Activated CD4-positive, alpha-beta T cell treated with anti-CD3 and anti-CD28 coated beads for 1 hour (primary cell): ENCODE measurements at places on chromosomes 12 and 14.
A peak's percentile ranks its signal among the peaks of the same experiment; 100 is the strongest.

DNA sequence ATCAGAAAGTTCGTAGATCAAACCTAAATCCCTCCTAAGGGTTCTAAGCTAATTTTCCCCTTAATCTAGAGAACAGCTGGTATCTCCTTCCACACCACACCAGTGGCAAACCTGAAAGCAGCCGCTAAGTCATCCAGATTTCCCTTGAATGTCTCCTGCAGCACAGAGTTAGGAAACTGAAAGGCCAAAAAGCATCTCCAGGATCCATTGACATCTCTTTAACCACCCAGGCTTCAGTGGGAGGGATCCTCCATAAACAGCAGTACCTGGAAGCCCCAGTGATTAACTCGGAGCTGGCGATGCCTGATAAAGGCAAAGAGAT is 47.6 kb downstream of the CRACR2A start:
- no peak for DNase-seq

GRCh38 chr12:129202109-129202814 is 349.0 kb downstream of the GLT1D1 start:
- no peak for DNase-seq

DNA sequence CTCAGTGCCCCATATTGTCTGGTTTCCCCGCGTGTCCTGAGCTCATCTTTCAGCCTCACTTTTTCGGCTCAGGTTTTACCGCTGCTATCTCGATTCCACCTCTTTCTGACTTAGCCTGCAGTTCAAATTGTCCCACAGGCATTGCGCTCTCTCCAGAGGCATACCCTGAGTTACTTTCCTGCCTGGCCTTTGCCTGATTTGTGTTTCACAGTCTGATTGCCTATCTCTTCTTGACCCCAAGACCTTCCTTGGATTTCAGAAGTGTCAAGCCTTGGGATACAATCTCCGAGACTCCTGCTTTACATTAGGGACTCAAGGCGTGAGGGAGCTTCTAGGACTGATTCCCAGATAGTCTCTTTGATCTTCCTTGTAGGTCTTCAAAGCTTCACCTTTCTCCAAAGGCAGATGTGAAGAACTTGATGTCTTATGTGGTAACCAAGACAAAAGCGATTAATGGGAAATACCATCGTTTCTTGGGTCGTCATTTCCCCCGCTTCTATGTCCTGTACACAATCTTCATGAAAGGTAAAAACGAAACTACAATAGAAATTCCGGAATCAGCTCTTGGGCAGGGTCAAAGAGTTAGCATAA is 629 bp downstream of the LETMD1 start:
- DNase-seq: no peak

GRCh38 chr14:105334383-105335230 is 20.1 kb downstream of the PACS2 start:
- DNase-seq: no peak

- no peak for DNase-seq
These were observed 44.6 kb upstream of the NPFF start for GRCh38 chr12:53551889-53552291.

GRCh38 chr12:52739963-52740362 is 36.6 kb upstream of the KRT77 start:
- DNase-seq: no peak

GRCh38 chr12:47758834-47759690 is at the start of gene RAPGEF3:
Gene RAPGEF3, minus strand, starts transcription at chr12:47758880. Its CDS starts 324 bp downstream, at chr12:47758556.
- peak; percentile 54 for DNase-seq

- DNase-seq: no peak
These were observed 8.0 kb downstream of the DUSP6 start for GRCh38 chr12:89344043-89344861.

DNA sequence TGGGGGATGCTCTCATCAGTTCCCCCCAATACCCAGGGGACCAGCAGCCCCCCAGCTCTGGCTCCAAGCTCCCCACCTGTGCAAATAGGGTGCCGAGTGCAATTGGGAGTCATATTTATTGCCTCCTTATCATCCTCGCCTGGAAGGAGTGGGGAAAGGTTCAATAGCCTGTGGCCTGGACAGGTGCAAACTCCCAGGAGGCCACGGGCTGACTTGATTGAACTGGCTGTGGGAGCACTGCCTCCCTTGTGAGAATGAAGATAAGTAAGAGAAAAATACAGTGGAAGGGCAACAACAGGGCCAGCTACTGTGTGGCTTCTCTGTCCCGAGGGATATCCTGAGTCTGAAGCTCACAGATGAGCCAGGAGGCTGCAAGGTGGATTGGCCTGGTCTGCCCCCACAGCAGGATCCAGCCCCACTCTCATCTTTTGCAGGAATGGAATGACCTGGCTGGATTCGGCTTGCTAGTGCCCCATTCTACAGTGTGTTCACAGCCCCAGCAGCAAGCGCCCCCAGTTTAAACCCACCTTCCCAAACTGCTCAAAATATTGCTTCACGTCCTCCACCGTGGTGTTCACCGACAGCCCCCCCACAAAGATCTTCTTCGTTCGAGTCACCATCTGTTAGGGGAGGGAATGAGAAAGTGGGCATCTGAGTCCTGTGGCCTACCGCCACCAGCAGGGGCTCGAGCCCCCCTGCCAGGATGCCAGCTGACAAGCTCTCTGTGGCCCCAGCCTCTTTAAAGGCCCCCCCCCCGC is 6.3 kb downstream of the MSI1 start:
- DNase-seq: no peak

DNA sequence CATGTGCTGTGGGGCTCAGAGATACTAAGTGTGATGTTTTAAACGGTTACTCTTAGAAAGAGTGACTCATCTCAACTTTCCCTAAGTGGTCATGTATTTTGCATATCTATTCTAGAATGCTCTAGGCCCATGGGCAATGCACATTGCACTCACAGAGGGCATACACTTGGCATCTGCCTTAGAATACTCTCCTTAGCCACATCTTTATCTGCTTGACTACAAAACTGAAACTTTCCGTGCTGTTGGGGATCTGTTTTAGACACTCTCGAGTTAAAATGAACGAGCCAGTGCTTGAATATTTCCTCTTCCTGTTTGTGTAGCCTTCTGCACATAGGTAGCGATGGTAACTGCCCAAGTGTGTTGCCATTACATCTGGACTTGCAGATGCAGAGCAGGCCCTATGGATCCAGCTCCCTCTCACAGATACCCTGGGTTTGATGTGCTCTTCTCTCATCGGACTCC is 180.5 kb downstream of the CAND1 start:
- DNase-seq: no peak

DNA sequence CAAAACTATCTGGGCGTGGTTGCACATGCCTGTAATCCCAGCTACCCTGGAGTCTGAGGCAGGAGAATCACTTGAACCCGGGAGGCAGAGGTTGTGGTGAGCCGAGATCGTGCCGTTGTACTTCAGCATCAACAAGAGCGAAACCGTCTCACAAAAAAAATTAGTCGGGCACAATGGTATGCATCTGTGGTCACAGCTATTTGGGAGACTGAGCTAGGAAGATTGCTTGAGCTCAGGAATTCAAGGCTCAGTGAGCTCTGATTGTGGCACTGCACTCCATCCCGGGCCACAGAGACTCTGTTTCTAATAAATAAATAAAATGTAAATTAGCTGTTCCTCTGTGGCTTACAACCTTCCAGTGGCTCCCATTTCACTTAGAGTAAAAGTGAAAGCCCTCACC is 28.0 kb downstream of the RCOR1 start:
- no peak for DNase-seq

GRCh38 chr14:34021096-34021495 is 70.2 kb upstream of the EGLN3 start:
- no peak for DNase-seq

DNA sequence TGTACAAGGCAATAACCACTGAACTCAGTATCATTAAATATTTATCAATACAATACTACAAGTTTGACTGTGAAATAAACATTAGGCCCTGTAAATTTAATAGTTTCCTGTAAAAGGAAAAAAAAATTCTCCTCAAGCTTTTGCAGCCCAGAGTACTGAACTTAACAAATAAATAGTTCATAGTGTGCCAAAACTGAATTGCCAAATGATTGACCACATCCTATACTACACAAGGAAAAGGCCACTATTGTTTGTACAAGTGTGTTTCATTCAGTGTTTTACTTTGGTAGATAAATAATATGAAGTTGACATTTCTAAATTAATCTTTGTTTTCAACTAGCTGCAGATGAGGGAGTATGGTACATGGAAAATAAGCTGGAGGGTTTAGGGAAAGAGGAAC is 379.6 kb downstream of the FLRT2 start:
- no peak for DNase-seq

DNA sequence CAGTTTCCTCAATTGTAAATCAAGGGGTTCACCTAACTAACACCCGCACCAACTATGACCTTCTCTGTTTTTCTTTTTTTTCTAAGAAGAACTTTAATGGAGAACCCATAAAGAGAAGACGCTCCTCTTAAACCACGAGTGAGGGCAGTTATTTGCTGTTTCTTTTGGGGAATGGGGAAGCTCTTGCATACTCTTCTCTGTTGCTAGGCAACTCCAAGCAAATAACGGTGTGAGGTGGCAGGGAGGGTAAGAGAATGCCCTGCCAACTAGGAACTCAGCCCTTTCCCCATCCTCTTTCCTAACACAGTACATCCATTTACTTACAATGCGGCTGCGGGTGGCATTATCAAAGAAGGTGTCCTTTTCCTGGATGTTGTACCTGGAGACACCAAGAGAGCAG is 114.9 kb downstream of the ANO2 start:
- DNase-seq: no peak

DNA sequence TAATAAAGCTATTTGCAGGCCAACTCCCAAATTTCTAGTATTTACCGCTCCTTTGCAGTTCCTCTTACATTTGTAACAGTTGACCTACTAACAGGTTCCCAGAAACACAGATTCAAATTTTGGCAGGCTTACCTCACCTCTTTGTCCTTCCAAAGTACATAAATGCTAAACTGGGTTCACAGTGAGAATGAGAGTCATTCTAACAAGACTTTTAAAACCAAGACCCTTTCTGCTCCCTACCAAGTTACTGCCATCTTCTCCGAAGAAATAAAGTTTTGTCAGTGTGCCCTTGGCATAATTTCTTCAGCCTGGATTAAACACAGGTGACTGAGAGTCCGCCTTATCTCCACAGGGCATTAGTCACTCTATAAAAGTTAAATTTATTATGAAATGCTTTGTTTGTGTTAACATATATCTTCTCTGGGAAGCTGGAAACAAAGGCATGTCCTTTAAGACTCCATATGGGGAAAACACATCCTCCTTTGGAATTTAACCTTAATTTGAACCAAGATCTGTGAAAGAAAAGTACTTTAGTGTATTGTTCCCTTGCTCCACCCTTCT is 28.2 kb downstream of the FOXA1 start:
- no peak for DNase-seq

DNA sequence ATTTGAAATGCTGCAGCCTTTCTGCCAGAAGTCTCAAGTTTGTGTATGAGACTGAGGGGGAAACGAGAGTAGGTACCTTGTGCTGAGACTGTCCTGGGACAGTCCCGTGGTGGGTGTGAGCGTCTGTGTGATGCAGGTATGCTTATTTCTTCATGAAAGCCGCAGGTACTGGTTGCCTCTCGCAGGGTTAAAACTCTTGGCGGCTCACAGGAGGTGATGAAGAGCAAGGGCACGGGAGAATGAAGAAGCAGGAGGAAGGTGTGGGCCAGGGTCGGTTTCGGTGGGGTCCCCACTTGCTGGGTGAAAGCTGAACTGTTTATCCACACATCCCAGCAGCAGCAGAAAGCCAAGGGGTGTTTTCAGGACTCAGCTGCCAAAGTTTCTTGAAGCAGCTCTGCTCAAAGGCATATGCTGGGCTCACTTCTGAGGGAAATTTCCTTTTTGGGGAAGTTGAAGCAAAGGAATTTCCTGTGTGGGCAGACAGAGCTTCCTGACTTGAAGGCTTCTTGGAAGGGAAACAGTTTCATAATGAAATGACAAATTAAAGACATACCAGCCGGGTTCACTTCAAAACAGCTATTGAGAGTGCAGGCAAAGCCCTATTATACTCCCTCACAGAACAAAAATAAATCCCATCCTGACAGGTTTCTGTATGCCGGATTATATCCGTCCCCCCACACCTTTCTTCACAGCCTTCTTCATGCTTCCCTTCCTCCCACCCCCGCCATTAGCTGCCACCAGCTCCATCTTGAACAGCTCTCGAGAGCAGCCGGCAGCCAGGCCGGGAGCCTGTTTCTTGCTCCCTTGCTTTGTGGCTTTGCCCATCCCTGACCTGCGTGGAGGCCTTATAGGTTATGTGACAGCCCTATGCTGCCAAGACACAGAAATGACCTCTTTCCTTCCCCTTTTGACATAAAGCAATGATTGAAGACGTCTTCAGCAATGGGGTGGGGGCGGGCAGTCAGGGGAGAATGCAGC is 116.6 kb downstream of the ETV6 start:
- no peak for DNase-seq

- no peak for DNase-seq
These were observed 196.6 kb upstream of the DIO3 start for GRCh38 chr14:101364503-101365328.

DNA sequence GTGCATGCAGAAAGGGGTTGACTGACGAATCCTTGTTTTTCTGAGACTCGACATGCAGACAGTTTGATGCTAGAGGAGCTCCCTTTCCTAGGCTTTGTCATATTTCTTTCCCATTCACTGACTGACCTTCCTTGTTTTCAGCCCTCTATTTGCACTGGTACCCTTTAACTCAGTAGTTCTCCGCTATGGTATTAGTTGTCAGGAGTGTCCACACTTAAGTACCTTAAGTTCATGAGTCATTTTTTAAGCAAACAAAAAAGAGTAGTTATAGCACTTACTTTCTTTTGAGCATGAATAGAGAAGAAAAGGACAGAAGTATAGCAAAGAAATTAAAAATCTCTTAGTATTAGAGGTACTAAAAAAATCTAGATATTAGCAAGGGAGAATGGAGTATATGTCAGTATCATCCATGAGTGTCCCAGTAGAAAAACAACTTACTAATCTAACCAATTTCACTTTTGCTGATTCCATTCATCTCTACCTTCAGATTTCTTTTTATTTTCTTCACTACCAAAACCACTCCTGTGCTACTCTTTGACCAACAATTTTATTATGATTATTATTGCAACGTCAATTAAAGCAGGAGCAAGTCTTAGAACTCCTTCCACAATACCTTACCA is 8.3 kb downstream of the ATP2B1 start:
- no peak for DNase-seq

GRCh38 chr12:111270239-111270638 is 98.7 kb downstream of the PHETA1 start:
- DNase-seq: no peak

GRCh38 chr12:116274551-116275375 is 2.7 kb downstream of the MED13L start:
- DNase-seq: no peak

- DNase-seq: no peak
These were observed 61.9 kb downstream of the CCDC92 start for GRCh38 chr12:123910761-123911193.

DNA sequence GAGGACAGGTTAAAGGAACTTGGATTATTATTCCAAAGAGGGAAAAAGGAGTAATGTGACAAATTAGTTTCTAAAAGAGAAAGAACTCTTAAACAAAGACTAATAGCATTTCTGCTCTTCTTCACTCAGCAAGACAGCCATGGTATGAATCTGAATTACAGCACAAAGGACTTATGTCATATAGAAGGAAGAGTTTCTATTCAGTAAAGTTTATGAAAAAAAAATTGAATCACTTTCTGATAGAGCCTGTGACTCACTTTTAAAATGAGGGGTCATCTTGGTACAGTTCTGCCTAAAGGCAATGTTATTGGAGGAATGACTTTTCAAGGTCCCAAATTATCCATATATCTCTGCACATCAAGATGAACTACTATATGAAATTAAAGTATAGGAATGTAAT is 101.7 kb downstream of the DUSP6 start:
- no peak for DNase-seq
